ENCODE measurements at places on chromosomes 1 and 21. TPM values are rescaled to one million over a fixed set of nuclear protein-coding genes. Genes with fewer than 3 reads are reported as not detected.
A peak's percentile ranks its signal among the peaks of the same experiment; 100 is the strongest.

- peaks cover 3% of the 10 kb centered on the region for H3K27me3 ChIP-seq
- H3K27ac ChIP-seq = peak overlapping the region; percentile 42
- H3K4me1 ChIP-seq = peaks cover 15% of the 10 kb centered on the region
- H3K4me3 ChIP-seq = peak overlapping the region; percentile 50
- H3K36me3 ChIP-seq = no peaks in the 10 kb centered on the region
- DNase-seq = peak; percentile 74
These were observed 16.8 kb upstream of the STMN1 start for GRCh38 chr1:25922971-25923552.

Gene LCE2A
- polyA plus RNA-seq = not detected

- no peaks in the 10 kb centered on the region for H3K27me3 ChIP-seq
- H3K4me3 ChIP-seq = no peak overlapping the region
- DNase-seq = peak; percentile 31
- H3K27ac ChIP-seq = peak overlapping the region; percentile 11
These were observed 195.7 kb downstream of the ROR1 start for GRCh38 chr1:63969441-63969901.

DNA sequence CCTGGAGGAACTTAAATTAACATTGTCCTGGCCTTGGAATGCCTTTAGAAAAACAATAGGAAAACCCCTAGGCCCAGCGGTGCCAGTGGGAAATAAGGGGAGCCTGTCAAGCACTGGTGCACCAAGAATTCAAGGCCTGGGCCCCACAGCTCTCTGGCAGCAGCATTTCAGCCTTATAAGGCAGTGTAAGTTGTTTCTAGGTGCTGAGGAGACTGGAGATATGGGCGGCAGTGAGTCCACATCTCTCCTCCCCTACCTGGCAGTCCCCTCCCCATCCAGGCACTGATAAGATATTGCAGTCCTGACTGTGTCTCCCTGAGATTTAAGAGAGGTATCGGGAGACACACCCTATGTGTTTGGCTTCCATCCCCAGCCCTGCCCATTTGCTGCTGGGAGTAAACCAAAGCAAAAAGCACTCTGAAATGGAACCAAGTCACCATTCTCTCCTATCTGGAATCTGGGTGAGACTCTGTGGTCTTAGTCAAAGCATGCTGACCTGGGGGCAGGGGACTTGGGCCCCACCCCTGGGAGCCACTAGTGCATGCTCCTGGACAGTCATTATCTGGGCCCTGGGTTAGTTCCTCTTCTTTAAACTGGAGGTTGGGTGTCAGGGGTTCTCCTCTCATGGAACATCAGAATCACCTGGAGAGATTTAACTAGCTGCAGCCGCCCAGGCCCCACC is 30.5 kb downstream of the DEGS1 start:
- peaks cover 37% of the 10 kb centered on the region for H3K4me1 ChIP-seq
- no peak overlapping the region for H3K4me3 ChIP-seq
- H3K27me3 ChIP-seq = no peaks in the 10 kb centered on the region
- no peaks in the 10 kb centered on the region for H3K36me3 ChIP-seq

Data from large intestine (tissue), 12 donors.